Lung microvascular endothelial cell (primary cell): ENCODE measurements at places on chromosomes 13 and 19. TPM values are rescaled to one million over a fixed set of nuclear protein-coding genes. Genes with fewer than 3 reads are reported as not detected.

The DLEU7 gene
- total RNA-seq, result not detected in 2 replicates

GRCh38 chr19:14182476-14182875 lies 23.5 kb downstream of the ADGRL1 start:
- DNase-seq, result no peak

The LILRA2 gene
- total RNA-seq, result not detected in 2 replicates

DNA sequence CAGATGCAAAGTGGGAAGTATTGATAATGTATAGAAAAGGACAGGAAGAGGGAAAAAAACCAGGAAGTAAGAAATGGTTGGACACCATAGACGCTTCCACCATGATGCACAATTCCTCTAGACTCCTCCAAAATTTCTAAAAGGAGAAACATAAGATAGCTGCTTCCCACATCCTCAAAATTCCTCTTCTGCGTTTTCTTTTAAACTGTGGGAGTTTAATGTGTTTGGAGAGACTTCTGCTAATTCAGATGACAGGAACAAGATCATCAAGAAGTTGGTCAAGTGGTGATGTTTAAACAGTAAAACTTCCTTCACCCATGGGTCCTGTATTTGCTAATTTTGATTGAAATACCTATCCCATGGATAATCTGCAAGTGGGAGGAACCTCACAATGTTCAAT lies 130.2 kb downstream of the IRS2 start:
- DNase-seq, result no peak

The LRRC8E gene
- under 0.01 and 0.65 TPM in 2 replicates for total RNA-seq

The SYT5 gene
- not detected in 2 replicates for total RNA-seq
